Thoracic aorta (tissue), 2 donors: ENCODE measurements at places on chromosomes 13 and 19. TPM values are rescaled to one million over a fixed set of nuclear protein-coding genes. Genes with fewer than 3 reads are reported as not detected.

- no peak overlapping the region for H3K4me3 ChIP-seq
- no peaks in the 10 kb centered on the region for H3K36me3 ChIP-seq
- no peak overlapping the region for H3K27ac ChIP-seq
- peaks cover 23% of the 10 kb centered on the region for H3K4me1 ChIP-seq
- H3K27me3 ChIP-seq, result no peaks in the 10 kb centered on the region
Measured at GRCh38 chr13:20826843-20827560, 53.2 kb upstream of the EEF1AKMT1 start.

- no peak for DNase-seq
- no peaks in the 10 kb centered on the region for H3K36me3 ChIP-seq
- no peak overlapping the region for H3K4me3 ChIP-seq
- H3K27me3 ChIP-seq, result no peaks in the 10 kb centered on the region
- H3K27ac ChIP-seq, result no peak overlapping the region
Measured at GRCh38 chr13:41199079-41199478, 4.7 kb upstream of the KBTBD7 start.

The VAV1 gene
- total RNA-seq, result 7.6 TPM

The PHF11 gene
- 51.1 TPM for total RNA-seq
